SK-N-DZ (cell line): ENCODE measurements at places on chromosomes 4 and X.
A peak's percentile ranks its signal among the peaks of the same experiment; 100 is the strongest.

- DNase-seq = no peak
Measured at GRCh38 chr4:10983268-10983667, 298.7 kb upstream of the CLNK start.

GRCh38 chrX:129823115-129823514, 20.6 kb downstream of the ZDHHC9 start:
- DNase-seq = peak; percentile 11

GRCh38 chr4:47551682-47552081, 66.6 kb downstream of the ATP10D start:
- no peak for DNase-seq

- DNase-seq = no peak
Measured at GRCh38 chr4:38268837-38269236, 308.6 kb downstream of the PTTG2 start.

DNA sequence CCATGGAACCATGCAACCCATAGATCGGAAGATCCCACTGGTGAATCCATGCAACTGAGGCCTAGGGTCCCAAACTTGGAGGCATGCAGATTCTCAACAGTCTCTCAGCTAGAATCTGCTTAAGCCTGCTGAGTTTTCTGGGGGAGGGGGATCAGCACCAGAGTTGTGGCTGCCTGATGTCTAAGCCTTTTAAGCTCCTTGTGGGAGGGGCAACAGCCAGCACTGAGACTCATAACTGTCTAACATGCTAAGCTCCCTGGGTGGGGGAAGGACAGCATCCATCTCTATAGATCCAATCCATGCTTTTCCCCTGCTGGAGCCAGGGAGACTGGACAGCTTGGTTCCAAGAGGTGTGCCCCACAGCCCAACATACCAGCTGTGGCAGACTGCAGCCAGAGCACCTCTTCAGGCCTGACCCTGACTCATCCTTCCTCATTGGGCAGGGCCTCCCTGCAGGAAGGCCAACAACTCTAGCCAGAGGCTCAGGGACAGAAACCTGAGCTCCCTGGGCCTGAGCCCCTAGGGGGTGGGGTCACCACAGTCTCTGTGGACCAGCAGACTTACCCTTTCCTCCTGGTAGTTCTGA, 300.1 kb upstream of the SLC7A11 start:
- DNase-seq = no peak

GRCh38 chr4:11455201-11455835, 26.6 kb upstream of the HS3ST1 start:
- DNase-seq = no peak

- DNase-seq = no peak
Measured at GRCh38 chr4:107552306-107552705, 167.7 kb downstream of the PAPSS1 start.

DNA sequence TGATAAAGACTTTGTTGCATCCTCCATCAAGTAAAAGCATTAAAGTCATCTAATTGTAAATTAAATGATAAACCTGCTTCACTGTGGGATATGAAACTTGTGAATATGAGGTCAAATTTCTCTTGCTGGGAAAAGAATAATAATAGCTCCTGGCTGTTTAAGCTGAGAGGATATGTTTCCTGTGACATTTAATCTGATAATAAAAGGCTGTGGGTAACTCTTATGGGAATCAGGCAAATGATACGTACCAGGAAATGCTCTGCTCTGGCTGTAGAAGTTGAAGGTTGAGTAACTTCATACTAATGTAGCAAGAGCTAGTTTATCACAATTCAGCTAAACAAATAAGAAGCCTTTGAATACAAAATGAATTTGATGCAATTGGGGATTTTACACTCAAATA, 574.6 kb downstream of the RAPGEF2 start:
- peak; percentile 8 for DNase-seq

DNA sequence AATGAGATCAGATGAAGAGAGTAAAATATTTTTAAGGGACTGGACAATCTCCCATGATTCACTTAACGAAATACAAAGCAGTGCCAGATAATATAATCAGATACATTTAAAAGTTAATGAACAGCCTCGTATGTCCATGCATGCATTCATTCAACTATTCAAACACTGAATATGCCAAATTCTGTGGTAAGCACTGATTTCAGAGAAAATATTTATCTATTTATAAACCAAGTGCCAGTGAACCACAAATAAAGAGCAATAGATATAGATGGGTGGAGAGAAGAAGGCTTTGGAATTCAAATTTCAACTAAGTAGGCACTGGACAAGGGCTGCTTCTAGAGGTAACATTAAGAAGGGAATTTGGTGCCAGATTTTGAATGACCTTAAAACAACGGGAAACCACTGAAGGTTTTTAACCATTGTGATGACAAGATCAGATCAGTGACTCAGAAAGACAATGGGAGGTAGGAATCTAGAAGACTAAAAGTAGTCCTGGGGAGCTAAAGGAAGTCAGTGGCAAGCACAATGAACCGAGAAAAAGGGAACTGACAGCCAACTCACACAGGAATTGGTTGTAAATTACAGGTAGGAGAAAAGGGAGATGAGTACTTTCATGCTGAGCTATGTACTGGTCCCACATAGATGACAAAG, 14.2 kb downstream of the ELOVL6 start:
- no peak for DNase-seq

- no peak for DNase-seq
Measured at GRCh38 chr4:189802884-189803283, 137.8 kb upstream of the FRG1 start.

DNA sequence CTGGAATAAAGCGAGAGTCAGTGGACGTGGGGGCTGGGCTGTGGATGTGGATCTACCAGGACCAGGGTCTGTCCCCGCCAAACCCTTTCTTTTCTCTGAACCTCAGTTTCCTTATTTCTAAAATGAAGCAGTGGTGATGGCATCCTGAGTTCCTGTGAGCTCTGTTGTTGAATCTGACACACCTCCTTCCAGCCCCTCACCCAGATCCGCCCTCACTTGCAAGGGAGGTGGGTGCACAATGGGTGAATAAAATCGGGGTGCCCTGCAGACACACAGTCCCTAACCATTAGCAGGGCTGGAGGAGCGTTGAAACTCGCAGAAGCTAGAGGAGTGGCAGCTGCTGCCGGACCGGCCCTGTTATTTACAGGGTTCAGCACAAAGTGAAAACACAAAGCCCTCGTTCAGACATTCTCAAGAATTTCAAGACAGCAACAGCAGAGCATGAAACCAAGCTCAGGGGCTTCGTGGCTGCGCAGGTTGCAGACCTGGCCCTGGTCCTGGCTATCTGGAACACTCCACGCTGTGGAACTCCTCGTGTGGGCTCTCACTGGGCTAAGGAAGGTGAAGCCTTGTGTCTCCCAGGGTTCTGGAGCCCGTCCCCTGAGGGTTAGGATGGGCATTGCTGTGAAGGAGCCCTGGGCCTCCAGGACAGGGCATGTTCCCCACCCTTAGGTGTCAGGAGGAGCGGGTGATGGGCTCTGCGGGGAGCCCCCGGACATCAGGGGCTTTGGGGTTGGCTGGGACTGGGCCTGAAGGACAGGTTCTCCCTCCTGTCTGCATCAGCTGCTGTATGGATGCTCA, 42.9 kb downstream of the PSAPL1 start:
- DNase-seq = no peak
